GM06990 (cell line): ENCODE measurements at places on chromosomes 13 and 19.

- DNase-seq: no peak
Measured at GRCh38 chr19:45102481-45102880, 9.5 kb downstream of the PPP1R37 start.

GRCh38 chr19:18161636-18162002 lies 8.7 kb downstream of the PIK3R2 start:
- no peak for DNase-seq

DNA sequence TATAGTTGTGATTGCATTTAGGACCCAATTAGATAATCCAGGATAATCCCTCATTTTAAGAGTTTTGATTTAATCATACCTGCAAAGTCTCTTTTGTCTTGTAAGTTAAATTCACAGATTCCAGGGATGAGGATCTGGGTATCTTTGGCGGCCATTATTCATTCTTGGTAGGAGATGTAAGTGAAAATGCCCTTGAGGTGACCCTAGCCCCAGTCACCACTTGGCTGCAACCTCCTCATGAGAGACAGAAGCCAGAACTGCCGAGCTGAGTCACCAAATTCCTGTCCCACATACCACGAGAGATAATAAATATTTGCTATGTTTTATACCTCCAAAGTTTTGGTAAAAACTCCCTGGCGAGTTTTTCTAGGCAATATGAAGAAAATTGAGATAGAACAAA lies 389.4 kb downstream of the RFC3 start:
- DNase-seq: no peak

DNA sequence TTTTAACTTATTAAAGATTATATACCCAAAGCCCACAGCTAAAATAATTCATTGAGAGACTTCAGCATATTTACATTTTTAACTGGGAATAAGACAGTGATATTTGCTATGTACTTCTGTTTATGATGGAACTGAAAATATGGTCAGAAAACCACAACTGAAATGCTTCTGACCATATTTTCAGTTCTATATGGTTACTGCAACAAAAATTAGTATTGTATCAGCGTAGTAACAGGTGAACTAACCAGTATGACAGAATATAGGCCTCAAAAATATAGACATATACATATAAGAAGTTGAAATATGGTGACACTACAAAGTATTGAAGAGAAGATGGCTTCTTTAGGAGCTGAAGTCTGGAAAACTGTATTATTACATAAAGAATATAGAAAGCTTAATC lies 857.4 kb downstream of the OLFM4 start:
- no peak for DNase-seq

DNA sequence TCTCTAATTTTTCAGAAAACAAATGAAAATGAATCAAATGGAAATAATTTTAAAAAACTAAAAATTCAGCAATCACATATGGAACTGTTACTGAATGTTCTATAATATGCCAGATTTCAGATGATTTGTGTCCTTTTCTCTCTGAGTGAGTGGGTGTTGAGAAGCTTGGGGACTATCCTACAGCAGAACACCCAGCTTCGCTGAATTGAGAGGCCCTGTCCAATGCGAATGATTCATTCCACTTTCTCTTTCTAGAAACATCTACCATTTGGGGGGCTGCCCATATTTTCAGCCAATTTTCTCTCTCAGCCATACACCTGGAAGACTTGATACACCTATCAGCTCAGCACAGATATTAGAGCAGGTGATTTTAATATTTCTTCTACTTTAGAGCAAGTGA lies 1666.7 kb downstream of the EFNB2 start:
- no peak for DNase-seq

DNA sequence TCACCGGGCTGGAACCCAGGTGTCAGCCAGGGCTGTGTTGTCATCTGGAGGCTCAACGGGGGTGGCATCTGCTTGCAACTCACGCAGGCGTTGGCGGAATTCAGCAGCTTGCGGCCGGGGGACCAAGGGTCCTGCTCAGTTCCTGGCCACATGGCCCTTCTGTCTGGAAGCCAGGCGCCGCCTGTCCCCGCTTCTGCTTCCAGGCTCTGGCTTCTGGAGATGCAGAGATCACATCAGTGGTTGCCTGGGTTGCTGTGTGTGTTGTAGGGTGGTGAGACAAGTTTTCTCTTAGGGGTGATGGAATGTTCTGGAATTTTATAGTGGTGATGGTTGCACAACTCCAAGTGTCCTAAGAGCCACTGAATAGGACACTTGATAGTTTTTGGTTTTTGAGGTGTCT lies 5.0 kb downstream of the ADAT3 start:
- DNase-seq: no peak
